ENCODE measurements at places on chromosomes 16 and 17.

- DNase-seq: no peak
Measured at GRCh38 chr16:68823401-68824135, 19.8 kb upstream of the TANGO6 start.

- no peak for DNase-seq
Measured at GRCh38 chr17:29711588-29712385, 89.1 kb upstream of the CORO6 start.

DNA sequence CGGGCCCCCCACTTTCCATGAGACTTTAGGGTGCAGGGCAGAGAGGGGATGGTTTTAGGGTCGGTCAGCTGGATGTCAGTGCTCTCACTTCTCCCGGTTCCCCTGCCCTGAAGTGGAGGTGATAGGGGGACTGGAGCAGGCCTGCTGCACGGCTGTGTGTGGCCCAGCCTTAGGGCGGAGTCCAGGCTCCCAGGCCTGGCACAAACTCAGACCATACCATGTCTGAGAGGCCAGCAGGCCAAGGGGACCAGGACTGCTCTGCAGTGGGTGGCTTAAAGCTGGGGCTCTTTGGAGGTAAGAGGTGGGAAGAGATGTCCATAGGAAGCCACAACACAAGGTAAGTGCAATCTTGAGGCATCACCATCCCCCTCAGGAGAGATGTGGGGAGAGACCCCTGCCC is 8.3 kb downstream of the TFAP4 start:
- DNase-seq: no peak

DNA sequence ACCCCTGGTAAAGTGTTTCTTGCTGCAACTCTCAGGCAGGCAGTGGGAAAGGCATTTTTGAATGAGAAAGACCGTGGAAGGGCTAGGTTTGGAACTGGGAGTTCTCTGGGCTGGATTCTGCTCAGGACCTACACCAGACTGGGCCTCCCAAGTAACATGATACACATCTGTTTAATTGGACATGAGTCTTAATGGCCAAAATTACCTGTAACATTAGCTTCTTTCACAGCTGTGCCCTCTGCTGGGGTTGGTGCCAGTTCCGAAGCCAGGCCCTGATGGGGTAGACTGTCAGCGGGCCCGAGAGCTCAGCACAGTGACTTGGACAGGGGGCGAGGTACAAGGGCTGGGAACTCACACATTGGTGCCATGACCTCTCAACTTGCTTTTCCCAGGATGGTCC is 118.9 kb upstream of the IRX3 start:
- no peak for DNase-seq

- DNase-seq: no peak
Measured at GRCh38 chr17:43665084-43665936, 3.6 kb upstream of the MEOX1 start.

DNA sequence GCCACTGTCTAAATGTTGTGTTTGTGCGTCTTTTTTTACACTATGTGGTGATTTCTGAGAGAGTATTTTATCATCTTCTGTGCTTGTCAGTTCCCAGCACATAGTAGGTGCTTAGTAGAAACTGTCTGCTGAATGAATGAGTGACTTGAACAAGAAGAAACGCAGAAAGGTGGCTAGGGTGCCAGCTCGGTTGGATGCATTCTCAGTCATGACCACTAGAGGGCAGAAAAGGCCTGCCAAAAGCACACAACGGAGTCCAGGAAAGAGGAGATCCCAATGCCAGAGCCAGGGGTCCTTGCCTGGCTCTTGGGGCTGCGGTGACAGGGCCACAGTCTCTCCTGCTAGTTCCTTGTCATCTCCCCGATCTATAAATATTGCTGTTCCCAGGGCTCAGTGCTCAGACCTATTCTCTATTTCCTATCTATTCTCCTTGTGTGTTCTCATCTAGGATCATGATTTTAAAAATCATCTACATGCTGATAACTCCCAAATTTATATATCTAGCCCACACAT is 57.3 kb upstream of the CCL1 start:
- peak; percentile 37 for DNase-seq

- no peak for DNase-seq
Measured at GRCh38 chr17:31537565-31538011, 146.1 kb downstream of the RAB11FIP4 start.

DNA sequence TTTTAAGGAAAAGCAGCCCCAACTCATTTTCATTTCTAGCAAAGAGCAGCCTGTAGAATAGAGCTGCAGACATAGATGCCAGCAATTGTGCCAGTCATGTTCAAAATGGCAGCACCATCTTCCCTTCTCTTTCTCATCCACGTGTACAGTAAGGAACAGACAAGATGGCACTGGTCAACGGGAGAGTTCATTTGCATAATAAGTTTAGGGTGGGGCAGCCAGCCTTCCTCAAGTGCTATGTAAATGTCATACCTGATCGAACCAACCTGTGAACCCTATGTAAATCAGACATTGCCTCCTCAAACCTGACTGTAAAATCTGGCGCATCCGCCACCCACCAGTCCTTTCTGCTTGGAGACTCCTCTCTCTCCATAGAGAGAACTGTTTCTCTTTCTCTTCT is 150.0 kb upstream of the CDH13 start:
- no peak for DNase-seq

DNA sequence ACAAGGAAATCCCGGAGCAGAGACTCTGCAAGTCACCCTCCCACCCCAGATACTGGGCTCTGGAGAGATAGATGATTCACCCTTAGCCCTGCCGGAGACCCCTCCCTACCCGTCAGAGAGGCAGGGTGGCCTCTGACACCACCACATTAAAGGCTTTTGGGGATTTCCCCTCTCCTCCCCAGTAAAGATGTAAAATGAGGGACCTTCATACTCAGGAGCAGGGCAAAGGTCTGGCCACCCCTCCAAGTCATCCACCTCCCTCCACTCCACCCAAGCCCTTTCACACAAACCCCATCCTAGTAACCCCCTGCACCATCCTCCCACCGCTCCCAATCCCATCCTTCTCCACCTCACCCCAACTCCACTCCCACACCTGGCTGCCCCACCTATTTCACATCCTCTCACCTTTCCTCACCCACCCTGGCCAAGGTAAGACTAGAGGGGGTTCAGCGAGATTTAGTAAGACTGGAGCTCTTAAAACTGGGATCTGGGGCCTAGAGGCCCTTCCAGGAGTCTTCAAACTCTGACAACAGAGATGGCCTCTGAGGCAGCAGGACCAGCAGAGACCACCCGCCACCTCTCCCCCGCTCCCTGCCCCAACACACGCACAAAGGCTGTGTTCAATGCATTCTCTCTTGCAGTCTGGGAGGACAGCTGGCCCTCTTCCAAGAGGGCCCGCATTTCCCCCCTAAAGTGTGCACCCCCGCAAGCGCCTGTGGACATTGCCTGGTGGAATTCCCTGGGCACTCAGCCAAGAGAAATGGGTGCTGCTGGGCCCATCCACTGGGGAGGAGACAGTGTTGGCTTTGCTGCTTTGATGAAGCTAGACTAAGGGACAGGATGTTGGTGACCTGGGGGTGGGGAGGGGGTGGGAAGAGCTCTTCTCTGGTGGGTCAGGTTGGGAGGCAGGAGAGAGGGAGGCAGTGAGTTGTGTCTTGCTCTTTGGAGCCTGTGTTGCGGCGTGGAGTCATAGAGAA is 1.1 kb downstream of the ABAT start:
- peak; percentile 40 for DNase-seq

- DNase-seq: no peak
Measured at GRCh38 chr16:35750157-35750689, 2290.8 kb downstream of the TP53TG3F start.

GRCh38 chr17:47966079-47966519 is 4.8 kb upstream of the CDK5RAP3 start:
- DNase-seq: no peak

- DNase-seq: no peak
Measured at GRCh38 chr16:15777533-15778203, 79.2 kb downstream of the MYH11 start.

- no peak for DNase-seq
Measured at GRCh38 chr17:75142236-75142971, 10.9 kb upstream of the NT5C start.

- no peak for DNase-seq
Measured at GRCh38 chr16:62882552-62883221, 846.4 kb upstream of the CDH8 start.

DNA sequence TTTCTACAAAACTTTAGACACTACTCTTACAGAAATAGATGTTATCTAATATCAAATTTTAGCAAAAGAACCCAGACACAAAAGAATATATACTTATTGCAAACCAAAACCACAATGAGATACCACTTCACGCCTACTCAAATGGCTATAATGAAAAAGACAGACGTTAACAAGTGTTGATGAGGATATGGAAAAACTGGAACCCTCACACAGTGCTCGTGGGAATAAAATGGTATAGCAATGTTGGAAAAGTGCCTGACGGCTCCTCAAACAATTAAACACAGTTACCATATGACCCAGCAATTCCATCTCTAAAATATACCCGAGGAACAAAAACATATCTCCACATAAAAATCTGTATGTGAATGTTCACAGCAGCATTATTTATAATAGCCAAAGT is 27.1 kb downstream of the USP31 start:
- DNase-seq: no peak

GRCh38 chr16:25910971-25911370 is 219.2 kb downstream of the HS3ST4 start:
- no peak for DNase-seq

GRCh38 chr17:1498233-1498632 is 5.7 kb upstream of the MYO1C start:
- no peak for DNase-seq

DNA sequence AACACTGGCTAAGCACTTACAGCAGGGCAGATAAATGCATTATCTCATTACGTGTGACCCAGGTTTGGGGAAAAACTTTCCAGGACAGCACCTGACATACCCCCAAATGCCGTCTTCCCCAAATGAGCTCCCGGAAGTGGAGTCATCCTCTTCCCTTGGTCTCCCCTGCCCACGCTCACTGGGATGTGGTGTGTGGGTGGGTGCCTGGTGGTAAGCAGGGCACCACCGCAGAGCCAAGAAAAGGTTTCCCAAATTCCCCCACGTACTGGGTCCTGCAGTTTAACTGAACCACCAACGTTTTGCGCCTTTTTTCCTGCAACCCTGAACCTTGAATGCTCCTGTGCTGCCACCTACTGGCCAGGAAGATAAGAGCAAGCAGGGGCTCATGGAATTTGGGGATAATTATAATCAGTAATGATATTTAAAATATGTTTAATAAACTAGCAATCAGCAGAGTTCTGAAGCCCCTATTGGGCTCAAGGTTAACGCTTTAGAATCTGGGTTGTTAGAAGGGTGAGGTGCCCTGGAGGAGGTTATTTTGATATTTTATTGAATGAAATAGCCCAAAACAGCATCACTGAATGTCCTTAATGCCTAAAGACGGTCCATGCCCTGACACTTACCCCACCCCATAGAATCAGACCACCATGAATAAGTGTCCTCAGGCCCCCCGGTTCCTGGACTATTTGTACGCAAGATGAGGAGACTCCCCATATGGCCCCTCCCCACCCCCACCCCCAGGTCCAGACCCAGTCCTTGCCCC is 8.0 kb downstream of the SPPL2C start:
- DNase-seq: peak; percentile 35

GRCh38 chr16:84387021-84387420 is 18.7 kb downstream of the ATP2C2 start:
- no peak for DNase-seq

All from stimulated activated CD4-positive, alpha-beta T cell treated with anti-CD3 and anti-CD28 coated beads, TNF-alpha, amount 100 ng/mL, for 4 hours (primary cell).